ENCODE measurements at places on chromosomes 12 and 14.

- no peak for DNase-seq
Measured at GRCh38 chr12:105419606-105420005, 89.1 kb downstream of the C12orf75 start.

- no peak for DNase-seq
Measured at GRCh38 chr12:132380641-132381040, 51.3 kb upstream of the GALNT9 start.

- DNase-seq: no peak
Measured at GRCh38 chr12:106088811-106089485, 49.8 kb downstream of the NUAK1 start.

GRCh38 chr14:23243066-23243465 lies 5.3 kb downstream of the RNF212B start:
- no peak for DNase-seq

DNA sequence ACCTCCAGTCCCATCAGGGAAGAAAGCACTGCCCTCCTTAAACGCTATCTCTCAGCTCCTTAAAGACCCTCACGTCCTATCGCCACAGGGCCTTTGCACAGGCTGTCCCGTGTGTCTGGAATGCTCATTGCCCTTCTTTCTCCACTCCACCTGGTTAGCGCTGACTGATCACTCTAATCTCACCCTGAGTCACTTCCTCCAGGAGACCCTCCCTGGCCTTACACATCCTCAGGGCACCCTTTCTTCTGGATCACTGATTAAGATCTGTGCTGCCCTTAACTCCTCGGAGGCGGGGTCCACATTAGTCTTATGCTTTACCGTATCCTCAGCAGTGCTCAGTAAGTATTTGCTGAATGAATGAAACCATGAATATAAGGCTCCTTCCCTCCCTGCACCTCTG lies 94.7 kb downstream of the SYNE3 start:
- DNase-seq: no peak

- DNase-seq: no peak
Measured at GRCh38 chr14:63611078-63611477, 30.6 kb downstream of the WDR89 start.

DNA sequence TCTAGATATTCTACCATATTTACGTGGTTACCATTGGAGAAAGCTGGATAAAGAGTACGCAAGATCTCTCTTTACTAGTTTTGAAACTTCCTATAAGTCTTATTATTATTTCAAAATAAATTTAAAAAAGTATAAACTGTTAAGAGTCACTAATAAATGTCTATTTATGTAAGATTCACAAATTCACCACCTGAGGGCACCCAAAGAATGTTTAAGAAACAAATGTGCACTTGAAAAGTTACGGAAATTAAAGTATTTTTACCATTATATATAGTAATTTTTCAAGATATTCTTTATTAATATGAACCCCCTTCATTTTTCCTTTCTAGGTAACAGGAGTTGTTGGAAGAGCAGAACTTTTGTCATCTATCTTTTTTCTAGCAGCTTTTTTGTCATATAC lies 11.9 kb downstream of the TMTC3 start:
- DNase-seq: no peak

- no peak for DNase-seq
Measured at GRCh38 chr12:176321-177181, 37.4 kb downstream of the SLC6A12 start.

GRCh38 chr12:48001505-48002413 lies 2.5 kb downstream of the COL2A1 start:
- DNase-seq: no peak

DNA sequence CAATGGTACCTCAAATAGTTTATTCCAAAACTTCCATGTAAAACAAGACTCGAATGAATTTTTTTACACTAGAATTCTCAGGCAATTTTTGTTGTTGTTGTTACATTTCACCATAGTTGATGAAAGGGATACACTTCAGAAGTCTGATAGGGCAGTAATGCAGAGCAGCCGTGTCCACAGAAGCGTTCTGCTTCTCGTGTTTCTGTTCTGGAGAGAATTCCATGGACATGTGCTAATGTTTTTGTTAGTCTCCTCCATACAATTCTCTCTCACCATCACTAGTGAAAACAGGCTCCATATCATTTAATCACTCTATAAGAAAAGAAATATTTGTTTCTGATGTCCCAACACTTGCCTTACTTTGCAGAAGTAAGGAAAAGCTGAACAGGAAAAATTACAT lies 606.1 kb downstream of the SLC16A7 start:
- no peak for DNase-seq

DNA sequence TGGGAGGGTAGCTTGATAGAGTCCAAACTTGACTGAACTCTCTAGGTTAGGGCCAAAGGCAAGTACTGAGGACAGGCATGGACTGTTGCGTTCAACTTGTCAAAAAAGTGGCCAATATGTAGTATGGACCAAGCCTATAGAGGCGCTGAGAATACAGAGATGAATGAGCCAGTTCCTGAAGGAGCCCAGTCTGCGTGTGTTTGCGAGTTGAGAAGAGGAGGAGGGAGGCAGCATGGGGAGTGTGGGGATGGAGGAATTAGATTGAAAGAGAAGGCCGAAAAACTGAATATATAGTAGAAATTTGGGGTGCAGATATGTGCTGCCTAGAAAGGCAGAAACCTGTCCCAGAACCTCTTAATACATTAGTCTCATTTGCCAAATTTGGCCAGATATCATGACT lies 412.4 kb downstream of the PCNX1 start:
- DNase-seq: no peak

GRCh38 chr12:109097140-109097434 lies 310 bp upstream of the UNG start:
- no peak for DNase-seq

DNA sequence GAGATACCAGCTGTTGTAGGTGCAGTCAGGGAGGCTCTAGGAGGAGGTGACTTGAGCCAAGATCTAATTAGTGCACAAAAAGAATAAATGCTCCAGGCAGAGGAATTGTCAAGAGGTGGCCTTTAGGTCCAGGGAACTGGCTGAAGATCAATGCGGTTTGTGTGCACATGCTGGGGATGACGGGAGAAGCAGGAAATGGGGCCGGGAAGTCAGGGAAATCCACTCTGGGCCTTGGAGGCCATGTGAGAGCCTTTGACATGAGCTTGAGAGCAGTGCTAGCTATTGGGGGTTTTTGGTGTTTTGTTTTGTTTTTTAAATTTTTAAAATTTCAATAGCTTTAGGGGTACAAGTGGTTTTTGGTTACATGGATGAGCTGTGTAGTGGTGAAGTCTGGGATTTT lies 67.4 kb downstream of the MVK start:
- no peak for DNase-seq

DNA sequence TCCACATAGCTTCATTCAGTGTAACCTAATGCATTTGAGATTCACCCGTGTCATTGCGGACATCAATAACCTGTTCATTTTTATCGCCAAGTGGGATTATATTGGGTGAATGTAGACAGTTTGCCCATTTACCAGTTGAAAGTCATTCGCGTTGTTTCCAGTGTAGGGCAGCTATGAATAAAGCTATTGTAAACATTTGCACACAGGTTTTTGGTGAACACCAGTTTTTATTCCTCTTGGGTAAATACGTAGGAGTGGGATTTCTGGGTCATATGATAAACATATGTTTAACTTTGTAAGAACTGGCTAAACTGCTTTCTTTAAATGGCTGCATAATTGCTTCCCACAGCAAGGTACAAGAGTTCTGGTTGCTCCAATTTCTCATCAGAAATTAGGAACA lies 33.6 kb downstream of the C14orf132 start:
- DNase-seq: no peak

DNA sequence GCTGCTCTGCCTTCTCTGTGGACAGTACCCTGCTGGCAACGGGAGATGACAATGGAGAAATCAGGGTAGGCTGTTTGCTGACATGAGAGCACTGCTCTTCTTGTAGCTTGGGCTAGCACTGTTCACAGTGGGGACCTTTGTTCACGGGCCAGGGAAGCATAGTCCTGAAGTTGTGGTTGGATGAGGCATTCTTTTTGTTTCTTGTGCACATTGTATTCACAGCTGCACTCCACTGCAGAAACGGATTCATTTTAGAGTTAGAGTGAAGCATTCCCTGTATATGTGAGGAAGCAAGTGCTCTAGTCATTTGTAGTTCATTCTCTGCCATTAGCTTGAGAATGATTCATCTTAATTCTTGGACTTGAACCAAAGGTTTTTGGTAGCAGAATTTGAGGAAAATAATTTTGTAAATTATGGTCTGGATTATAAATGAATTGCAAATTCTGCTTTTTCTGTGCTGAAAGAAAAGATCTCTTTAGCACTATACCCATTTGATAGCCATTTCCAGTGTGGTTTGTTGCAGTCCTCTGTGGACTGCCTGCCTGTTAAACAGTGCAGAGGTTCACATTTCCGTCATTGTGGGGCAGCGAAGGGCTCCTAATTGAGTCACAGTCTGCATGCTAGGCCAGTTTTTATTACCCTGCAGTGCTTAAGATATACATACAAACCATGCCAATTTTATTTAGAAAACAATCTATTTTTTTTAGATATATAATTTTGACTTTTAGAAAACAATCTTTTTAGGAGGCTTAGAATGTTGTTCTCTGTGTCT lies 80.6 kb downstream of the APAF1 start:
- DNase-seq: peak; percentile 32

GRCh38 chr12:57869298-57869926 lies 22.9 kb upstream of the CTDSP2 start:
- no peak for DNase-seq

- no peak for DNase-seq
Measured at GRCh38 chr12:3236345-3237187, 159.4 kb downstream of the TSPAN9 start.

- DNase-seq: no peak
Measured at GRCh38 chr12:101935890-101936746, 58.7 kb downstream of the DRAM1 start.

DNA sequence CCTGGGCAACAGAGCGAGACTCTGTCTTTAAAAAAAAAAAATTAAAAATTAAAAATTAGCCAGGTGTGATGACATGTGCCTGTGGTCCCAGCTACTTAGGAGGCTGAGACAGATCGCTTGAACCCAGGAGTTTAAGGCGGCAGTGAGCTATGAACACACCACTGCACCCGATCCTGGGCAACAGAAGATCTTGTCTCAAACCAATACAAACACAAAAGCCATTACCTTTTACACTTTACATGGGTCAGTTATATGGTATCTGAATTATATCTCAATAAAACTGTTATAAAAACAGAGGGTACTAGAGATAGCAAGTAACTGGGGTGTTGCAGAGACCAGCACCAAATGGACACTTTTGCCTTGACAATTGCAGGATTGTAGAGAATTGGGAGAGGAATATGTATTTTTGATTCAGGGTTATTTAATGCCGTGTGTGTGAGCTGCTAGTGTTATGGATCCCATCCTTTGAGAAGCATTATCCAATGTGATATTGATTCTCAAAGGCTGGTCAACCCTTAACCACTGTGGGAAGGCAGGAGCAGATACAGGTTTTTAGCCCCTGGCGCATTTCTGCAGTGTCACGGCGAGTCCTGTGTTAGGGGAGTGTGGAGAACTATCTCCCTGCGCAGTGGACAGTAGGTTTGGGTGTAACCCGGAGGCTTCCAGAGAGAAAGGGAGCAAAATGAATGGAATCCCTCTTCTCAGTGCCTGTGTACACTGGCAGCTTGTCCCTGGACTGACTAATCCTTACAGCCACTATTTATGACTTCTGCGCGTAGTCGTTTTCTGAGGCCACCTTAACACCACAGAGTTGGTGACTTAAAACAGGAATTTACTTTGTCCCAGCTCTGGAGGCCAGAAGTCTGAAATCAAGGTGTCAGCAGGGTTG lies 4.3 kb downstream of the PSMD9 start:
- DNase-seq: no peak

- DNase-seq: no peak
Measured at GRCh38 chr12:55024575-55024974, 4.8 kb downstream of the NEUROD4 start.

DNA sequence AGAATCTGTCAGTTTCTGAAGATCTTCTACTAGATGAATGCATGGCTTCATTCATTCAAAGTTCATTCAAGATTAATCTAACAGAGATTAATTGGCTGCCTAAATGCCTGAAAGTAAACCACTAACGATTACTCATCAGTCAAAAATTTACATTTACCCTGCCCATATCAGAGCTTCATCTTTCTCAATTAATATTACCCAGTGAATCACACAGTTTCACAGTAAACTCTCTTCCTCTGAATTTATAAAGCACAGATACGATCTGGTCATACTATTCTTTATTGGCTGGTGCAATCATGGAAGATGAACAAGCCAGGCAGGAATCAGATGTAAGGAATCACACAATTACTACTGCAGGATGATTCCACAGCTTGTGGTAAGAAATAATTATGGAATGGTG lies 377.7 kb downstream of the SLC16A7 start:
- DNase-seq: no peak

DNA sequence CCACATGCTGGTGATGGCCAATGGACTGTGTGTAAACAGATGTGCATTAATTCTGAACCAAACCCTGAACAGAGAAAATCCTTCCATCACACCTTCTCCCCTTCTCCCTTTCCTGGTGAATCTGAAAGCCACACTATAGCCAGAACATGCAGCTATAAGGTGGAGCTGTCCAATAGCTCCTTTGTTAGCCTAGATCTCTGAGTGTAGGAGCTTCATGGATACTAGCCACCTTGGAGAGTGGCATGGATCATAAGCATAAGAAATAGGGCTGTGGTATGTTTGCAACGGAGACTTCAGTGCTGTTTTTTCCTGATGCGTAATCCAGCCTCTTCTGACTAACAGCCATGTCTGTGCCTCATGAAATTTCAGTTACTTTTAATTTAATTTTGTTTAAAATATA lies 364.5 kb downstream of the BTG1 start:
- DNase-seq: no peak

DNA sequence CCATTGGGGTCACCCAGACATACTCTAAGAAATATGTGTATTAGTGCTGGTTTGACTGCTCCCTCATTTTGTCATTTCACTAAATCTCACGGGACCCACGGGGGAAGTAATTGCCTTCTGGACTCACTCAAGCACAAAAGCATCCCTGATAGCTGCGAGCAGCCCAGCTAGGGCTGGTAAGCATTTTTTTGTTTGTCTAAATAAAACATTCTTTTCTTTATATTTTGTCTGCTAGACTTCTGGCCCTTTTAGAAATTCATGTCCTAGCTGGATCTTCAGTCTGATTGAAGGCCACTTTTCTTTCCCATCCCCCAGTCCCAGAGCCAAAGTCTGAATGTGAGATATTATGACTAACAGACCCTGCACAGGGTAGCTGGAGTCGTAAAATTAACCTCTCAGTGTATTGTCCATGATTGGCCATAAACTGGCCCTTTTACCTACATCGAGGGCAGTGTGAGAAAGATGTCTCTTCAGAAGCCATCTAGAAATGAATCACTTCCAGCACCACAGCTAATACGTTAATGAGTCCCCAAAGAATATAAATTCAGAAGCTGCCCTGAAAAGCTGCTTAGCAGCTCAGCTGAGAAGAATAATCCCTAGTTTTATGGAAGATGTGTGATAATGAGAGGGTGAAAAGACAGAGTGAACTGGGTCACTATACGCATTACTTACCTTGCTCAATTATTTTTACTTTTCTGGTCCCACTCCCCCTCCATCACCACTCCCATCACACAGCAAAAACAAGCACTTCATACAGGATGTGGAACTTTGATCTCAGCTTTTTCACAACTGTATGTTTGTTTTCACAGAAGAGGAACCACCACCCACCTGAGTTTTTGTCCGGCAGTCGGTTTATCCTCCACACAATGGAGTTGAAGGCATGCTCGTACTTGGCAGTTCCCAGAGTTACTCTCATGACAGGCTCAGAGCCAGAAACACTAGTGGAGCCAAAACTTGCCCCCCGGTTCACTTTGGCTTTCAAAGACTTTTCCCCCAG lies 55.6 kb upstream of the GTF2A1 start:
- no peak for DNase-seq

GRCh38 chr14:73870525-73871235 lies 16.0 kb upstream of the ZNF410 start:
- DNase-seq: no peak

Data from CD4-positive, alpha-beta T cell treated with Interleukin-15 for 4 hours (primary cell).